ENCODE measurements at places on chromosomes 16 and 17. TPM values are rescaled to one million over a fixed set of nuclear protein-coding genes. Genes with fewer than 3 reads are reported as not detected.

TBC1D3I gene
- 0.57 TPM for polyA plus RNA-seq

ZPBP2 gene
- polyA plus RNA-seq = not detected

DNA sequence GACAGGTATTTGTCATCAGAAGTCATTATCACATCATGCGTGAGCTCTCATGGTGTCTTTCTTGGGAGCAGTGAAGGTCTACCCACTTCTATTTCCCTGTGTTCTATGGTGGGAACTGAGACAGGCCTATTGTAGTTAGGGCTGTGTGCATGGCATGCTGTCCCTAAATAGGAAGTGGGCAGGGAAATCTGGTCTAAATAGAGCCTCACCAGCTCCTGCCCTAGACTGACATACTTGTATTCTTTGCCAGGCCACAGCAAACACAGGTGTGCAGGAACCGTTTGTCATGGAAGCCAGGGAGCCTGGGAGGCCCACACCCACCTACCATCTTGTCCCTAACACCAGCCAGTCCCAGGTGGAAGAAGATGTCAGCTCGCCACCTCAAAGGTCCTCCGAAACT lies 10.1 kb downstream of the SLC7A6 start:
- no peak for DNase-seq

- DNase-seq = no peak
Measured at GRCh38 chr17:49244839-49245238, 14.3 kb upstream of the PHOSPHO1 start.

GRCh38 chr16:82824408-82824807 lies 197.6 kb downstream of the CDH13 start:
- no peak for DNase-seq

GRCh38 chr16:49923411-49923810 lies 67.5 kb upstream of the ZNF423 start:
- DNase-seq = no peak

- DNase-seq = no peak
Measured at GRCh38 chr16:3953728-3954410, 73.4 kb upstream of the CREBBP start.

- peak; percentile 72 for DNase-seq
Measured at GRCh38 chr16:3282103-3282729, 1.1 kb upstream of the ZNF263 start.
